Stimulated activated CD4-positive, alpha-beta T cell treated with anti-CD3 and anti-CD28 coated beads, Interleukin-2, amount 100 ng/mL, for 4 hours (primary cell): ENCODE measurements at places on chromosomes 6 and 20.

- peak; percentile 48 for DNase-seq
These were observed 19.0 kb downstream of the PXDC1 start for GRCh38 chr6:3732345-3733141.

GRCh38 chr6:83311231-83311630 lies 118.1 kb downstream of the RWDD2A start:
- no peak for DNase-seq

- no peak for DNase-seq
These were observed 44.2 kb upstream of the ZBP1 start for GRCh38 chr20:57664476-57664875.

DNA sequence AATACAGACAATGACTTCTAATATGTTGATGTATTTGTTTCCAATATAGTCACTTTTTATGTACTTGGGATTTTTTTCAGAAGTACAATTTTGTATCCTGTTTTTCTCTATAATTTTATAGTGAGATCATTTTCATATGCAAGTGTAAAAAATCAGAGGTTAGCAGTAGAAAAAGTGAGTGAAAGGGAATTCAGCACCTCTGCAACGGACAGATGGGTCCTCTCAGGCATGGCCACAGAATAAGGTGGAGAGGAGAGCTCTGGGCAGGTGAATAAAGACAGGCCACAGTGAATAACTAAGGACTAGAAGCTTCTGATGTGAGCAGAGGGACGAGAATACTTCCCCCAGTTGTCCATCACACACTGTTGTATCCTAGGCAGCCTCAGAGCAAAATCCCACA lies 210.1 kb upstream of the CNR1 start:
- DNase-seq, result no peak

DNA sequence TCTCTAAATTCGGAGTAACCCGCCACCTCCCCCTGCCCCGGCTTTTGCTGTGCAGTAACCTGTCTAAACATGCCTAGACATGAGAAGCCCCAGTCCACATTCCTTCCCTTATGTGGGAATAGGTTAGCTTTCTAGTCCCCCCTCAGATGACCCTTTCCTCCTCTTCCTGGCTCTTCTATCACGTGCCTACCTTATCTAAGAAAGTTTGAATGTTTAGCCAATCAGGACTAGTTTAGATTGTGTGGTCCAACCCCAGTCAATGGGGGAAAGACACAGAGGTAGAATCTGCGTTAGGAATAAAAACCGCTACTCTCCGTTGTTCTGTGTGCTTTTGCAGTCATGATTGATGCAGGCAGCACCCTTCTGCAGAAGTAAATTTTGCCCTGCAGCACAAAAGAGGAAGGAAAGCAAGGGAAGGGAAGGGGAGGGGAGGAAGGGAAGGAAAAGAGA lies 69.0 kb upstream of the CD93 start:
- no peak for DNase-seq

- no peak for DNase-seq
These were observed 3.8 kb downstream of the IGF2R start for GRCh38 chr6:159972506-159973268.

DNA sequence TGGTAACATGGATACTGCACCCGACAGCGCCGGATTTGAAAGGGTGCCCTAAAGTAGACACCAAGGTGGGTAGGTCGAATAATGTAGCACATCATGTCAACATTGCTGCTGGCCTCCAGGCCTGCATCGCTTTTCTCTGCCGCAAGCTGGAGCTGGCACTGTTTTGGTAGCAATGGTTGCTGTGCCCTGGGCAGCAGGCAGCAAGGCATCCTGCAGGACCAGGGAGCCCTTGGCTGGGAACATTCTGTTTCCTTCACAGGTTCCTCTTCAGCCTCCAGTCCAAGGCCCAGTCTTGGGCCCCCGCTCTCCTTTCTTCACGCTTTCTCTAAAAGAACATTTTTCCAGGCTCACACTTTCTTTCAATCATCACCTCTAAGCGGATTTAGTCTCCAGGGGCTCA lies 365.8 kb upstream of the JARID2 start:
- no peak for DNase-seq

- no peak for DNase-seq
These were observed 3.4 kb downstream of the GJA1 start for GRCh38 chr6:121438869-121439268.

- no peak for DNase-seq
These were observed 75.7 kb upstream of the PTCHD4 start for GRCh38 chr6:48186746-48187145.

- DNase-seq, result no peak
These were observed 1955.7 kb upstream of the DEFB115 start for GRCh38 chr20:29301624-29302259.

GRCh38 chr6:102812242-102812641 lies 1418.7 kb downstream of the GRIK2 start:
- no peak for DNase-seq

DNA sequence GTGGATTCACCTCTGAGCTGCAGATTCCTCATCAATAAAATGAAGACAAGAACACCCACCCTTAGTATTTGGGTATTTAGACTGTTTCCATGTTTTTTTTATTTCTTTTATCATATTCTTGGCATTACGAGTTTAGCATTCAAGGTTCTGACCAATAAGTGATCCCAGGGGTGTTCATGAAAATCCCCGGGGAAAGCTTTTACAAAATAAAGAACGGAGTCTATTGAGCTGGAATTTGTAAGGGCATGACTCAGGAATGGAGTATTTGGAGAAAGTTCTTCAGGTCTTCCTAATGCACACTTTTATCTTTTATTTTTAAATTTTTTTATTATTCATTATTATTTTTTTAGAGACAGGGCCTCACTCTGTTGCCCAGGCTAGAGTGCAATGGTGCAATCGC lies 19.4 kb upstream of the TOX2 start:
- no peak for DNase-seq

- no peak for DNase-seq
These were observed 263.4 kb downstream of the DHX35 start for GRCh38 chr20:39225536-39225935.

GRCh38 chr6:146154197-146154596 lies 125.3 kb downstream of the GRM1 start:
- no peak for DNase-seq

GRCh38 chr6:145815309-145816274 lies 997 bp upstream of the FBXO30 start:
- DNase-seq, result no peak

DNA sequence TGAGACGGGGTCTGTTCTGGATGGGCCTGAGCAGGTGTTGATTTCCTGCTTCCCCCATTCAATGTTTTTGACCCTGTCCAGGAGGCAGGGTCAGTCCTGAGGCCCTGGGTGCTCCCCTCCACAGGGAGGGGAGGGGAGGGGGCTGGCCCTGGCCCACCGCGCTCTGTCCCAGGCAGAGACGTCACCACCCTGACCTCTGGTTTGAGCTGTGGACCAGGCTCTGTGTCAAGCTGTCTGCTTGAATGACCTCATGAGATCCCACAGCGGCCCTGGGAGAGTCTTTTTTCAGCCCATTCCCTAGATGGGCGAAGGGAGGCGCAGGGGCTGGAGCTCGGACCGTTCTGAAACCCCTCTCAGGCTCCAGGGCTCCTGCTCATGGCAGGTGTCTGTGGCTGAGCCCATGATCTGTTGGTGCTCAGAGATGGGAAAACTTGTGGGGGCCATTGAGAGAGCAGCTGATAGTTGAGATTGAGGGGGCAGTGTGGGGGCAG lies 8.9 kb upstream of the LKAAEAR1 start:
- no peak for DNase-seq

- DNase-seq, result peak; percentile 43
These were observed 117.9 kb downstream of the GMDS start for GRCh38 chr6:2127484-2127911.

GRCh38 chr6:130955755-130956154 lies 107.3 kb downstream of the EPB41L2 start:
- no peak for DNase-seq

GRCh38 chr6:131250122-131250521 lies 114.9 kb downstream of the AKAP7 start:
- no peak for DNase-seq

DNA sequence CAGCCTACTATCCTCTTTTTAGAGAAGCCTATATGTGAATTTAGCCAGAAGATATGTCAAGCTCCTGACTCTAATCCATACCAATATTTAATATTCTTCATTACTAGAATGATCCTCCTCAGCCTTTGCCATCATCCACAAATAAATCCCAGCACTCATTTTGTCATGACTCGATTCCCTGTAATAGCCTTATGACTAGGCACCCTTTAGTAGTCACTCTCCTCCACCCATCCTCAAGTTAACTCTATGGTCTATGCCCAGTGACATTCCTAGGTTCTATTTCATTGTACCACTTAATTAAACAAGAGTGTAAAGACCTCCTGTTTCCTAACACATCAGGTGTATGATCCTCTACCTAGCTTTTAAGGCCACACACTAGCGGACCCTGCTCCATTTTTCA lies 450.4 kb upstream of the CITED2 start:
- DNase-seq, result no peak

DNA sequence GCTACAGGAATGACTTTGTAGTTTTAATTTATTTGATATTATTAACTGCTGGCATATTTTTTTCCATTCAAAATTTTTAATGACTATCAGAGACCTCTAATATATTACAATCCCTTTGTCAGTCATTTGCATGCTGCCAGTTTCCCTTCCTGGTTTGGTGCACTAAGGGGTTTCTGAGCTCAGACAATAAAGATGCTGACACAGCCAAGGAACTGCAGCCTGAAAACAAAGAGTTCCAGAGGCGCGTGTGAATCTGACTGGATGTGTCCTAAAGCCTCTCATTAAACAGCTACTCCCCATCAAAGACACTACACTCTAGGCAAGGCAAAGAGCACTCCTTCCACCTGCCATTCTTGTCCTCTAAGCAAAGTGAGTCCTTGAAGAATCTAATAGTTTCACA lies 116.8 kb upstream of the DST start:
- no peak for DNase-seq

GRCh38 chr6:1589208-1589607 lies 20.5 kb upstream of the FOXC1 start:
- DNase-seq, result no peak

DNA sequence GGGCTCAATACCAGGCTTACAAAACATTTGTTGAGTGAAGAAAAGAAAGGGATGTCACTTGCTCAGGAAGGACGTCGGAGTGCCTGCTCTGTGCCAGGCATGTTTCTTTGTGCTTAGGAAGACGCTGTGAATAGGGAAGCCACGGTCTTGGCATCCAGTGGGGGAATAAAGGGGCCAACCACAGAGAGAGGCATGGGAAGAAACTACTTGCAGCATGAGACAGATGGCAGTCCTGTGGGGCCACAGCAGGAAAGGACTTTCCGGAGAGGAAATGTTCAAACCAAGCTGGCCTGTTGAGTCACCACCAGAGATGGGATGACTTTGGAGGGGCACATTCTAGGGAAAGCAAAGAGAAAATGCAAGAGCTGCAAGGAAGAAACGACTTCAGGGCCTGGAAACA lies 173.2 kb downstream of the CDH26 start:
- no peak for DNase-seq

DNA sequence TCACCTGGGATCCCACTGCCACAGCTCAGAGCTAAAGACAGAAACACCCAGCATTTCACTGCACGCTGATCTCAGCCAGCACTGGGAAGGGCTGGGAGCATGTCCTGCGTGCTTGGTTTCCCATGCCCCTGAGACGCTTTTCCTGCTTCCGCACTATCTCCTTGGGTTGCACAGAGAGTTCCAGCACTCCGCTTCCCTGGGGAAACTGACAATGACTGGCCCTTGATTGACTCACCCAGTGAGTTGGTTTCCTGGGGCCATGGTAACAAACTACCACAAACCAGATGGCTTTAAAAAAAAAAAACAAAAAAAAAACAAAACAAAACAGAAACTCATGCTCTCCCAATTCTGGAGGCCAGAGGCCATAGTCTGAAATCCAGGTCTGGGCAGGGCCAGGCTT lies 14.8 kb upstream of the MAS1L start:
- no peak for DNase-seq

GRCh38 chr20:7010527-7010926 lies 243.0 kb downstream of the BMP2 start:
- DNase-seq, result no peak

- no peak for DNase-seq
These were observed 395.6 kb upstream of the FLRT3 start for GRCh38 chr20:14732996-14733395.

GRCh38 chr6:145031001-145031400 lies 704.3 kb downstream of the EPM2A start:
- no peak for DNase-seq

DNA sequence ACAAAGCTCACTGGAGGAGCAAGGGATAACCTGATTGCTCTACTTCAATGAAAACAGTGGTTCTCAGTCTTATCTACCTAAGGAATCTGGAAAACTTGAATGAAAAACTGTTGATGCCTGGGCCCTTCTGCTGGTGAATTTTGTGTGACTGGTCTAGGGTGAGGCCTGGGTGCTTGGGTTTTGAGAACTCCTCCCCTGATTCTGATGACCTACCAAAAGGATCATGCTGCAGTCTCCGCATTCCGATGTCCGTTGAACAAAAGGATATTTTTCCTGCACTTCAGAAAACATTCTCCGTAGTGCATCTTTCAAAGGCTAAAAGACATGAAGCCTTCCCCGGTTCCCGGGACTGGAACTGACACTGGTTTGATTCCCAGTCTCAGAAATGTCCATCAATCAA lies 157.9 kb downstream of the SYNDIG1 start:
- DNase-seq, result no peak

- DNase-seq, result no peak
These were observed 224.3 kb downstream of the ANKRD60 start for GRCh38 chr20:58004146-58004545.

- no peak for DNase-seq
These were observed 102.7 kb upstream of the ID4 start for GRCh38 chr6:19734519-19734918.

- no peak for DNase-seq
These were observed 5.4 kb downstream of the ADA start for GRCh38 chr20:44646023-44646640.

DNA sequence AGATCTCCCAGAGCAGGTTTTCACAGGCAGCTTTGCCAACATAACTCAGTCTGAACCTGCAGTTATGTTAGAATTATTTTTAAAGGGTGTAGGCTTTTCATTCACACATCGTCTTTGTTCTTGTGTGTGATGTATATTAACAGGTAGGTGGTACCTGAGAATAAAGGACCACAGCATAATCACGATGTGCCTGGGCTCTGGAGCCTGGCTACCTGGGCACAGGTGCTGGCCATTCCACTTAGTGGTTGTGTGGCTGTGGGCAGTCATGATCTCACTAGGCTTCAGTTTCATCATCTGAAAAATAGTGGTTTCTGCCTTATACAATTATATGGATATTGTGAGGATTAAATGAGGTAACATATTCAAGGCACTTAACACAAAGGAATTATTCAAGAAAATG lies 6.4 kb downstream of the CD109 start:
- DNase-seq, result no peak

DNA sequence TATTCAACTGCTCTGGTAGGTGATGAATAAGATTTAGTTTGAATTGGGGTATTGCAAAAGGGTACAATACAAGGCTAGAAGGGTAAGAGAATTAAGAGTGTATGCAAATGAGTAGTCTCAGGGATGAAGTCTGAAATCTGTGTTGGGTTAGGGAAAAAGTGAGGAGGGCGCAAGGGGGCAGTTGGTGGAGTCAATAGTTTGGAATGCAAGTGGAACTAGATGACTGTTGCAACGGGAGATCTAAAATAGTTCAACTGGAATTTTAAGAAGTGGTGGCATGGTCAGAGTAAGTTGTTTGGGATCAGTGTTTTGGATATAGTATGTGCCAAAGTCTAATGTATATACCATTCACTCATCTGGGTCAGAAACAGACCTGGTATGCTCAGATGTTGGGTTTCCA lies 329.6 kb downstream of the GJA1 start:
- no peak for DNase-seq
